ENCODE measurements at places on chromosomes 1 and 21.

DNA sequence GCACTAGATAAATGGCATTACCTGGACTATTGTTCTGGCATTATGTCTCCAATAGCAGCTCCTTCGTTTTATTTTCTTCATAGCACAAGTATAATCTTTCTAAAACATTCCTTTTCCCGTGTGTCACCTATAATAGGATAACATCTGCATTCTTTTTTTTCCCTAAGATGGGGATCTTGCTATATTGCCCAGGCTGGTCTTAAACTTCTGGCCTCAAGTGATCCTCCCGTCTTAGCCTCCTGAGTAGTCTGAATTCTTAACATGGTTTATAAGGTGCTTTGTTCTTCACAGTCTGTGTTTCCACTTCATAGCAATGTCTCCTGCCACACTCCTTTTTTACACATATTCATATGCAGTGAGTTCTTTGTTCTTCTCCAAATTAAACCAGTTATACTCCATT is 8.6 kb upstream of the MOV10 start:
- no peak for DNase-seq

- no peak for DNase-seq
These were observed 492.8 kb downstream of the CAMTA1 start for GRCh38 chr1:7278045-7278444.

- peak; percentile 69 for DNase-seq
These were observed 16.2 kb upstream of the ERICH3 start for GRCh38 chr1:74689621-74690363.

- DNase-seq, result no peak
These were observed 10.0 kb upstream of the FCMR start for GRCh38 chr1:206931709-206932108.

DNA sequence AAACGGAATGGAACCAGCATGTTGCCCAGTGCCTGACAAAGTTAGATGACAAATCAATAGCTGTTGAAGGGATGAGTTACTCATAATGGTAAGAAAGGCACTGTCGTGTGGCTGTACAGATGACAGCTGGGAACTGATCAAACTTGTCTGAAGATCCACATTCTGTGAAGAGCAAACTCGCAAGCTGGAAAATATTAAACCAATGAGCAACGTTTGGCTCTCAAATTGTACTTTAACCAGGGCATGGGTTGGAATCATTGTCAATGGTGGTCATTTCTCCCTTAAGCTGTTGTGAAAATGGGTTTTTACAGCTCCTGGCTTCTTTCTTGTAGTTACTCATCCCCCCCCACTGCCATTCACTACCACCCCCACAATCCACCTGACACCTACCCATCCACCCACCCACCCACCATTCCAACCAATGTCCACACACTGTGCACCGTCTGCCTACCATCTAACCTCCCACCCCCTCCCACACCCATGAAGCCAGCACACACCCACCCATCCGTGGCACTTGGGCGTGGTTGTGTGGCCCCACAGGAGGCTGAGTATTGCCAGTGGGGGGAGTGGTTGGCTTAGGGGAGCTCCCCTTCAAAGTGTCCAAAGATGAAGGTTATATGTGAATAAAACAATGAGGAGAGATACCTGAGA is 46.7 kb downstream of the CLDN14 start:
- DNase-seq, result no peak

DNA sequence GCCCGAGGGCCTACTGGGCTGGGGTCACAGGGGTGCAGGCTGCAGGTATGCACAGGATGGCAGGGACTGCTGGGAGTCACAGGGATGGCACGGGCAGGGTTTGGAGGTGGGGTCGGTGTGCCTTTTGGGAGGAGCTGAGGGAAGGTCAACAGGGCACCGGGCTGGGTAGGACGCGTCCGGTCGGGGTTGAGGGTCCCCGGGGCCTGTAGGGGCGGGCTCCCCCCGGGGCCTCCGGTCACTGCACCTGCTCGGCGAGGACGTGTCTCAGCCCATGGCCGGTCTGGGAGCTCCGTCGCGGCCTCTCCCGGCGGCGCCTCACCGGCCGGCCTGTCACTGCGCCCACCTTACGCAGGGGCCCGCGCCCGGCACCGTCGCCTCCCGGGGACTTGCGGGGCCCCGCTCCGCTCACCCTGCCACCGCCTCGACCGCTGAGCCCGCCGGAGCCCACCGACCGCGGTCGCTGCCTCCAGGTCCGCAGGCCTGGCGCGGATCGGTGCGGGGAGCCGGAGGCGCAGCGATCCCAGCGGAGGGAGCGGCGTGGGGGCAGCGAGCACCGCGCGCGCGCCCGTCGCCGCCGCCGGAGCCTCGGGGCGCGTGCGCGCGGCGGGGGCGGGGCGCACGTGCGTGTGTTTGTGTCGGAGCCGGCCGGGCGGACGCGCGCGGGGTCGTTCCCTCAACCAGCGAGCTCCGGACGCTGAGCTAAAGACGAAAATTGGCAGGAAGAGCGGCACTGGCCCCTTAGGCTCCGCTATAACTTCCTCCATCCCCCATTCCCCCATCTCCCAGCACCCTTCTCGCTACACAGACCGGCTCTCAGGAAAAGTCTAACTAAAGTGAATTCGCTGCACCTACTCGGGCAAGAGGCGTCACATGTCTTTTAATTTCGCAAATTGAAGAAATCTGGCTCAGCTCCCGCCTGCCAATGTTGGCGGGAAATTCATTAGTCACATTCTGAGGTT is at the start of gene AMIGO1:
Gene AMIGO1, minus strand, starts transcription at position 552 of the 959 bp plus-strand sequence. CDS start 815 bp downstream, outside the sequence.
- DNase-seq, result peak; percentile 41

DNA sequence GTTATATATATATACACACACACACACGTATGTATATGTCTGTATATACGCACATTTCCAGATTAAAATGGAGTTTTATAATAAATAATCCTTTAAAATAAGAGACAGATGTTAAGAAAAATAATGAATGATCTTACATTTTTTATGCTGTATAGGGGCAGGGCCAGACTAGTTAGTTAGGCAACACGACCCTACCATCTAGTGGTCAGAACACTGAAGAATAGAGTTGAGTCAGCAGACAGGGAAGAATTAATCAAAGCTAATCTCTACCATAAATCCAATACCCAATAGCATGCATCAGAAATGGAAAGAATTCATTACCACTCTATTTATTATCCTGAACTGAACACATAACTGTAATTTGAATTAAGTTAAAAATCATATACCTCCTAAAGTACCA is 156.7 kb downstream of the BRINP3 start:
- no peak for DNase-seq

GRCh38 chr1:1758692-1759455 is 19.4 kb downstream of the NADK start:
- DNase-seq, result no peak

GRCh38 chr1:246705368-246705767 is 18.8 kb upstream of the SCCPDH start:
- no peak for DNase-seq

GRCh38 chr1:116819081-116819480 is 64.9 kb downstream of the CD2 start:
- DNase-seq, result no peak

DNA sequence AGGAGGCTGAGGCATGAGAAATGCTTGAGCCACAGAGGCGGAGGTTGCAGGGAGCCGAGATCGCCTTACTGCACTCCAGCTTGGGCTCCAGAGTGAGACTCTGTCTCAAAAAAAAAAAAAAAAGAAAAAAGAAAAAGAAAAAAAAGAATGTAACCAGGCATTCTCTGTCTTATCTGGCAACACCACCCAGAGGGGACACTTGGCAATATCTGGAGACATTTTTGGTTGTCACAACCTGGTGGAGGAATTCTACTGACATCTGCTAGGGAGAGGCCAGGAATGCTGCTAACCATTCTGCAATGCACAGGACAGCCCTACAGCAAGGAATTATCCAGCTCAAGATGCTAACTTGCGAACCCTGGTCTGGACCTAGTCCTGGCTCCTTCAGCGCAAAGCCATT is 2.3 kb upstream of the CNR2 start:
- no peak for DNase-seq

DNA sequence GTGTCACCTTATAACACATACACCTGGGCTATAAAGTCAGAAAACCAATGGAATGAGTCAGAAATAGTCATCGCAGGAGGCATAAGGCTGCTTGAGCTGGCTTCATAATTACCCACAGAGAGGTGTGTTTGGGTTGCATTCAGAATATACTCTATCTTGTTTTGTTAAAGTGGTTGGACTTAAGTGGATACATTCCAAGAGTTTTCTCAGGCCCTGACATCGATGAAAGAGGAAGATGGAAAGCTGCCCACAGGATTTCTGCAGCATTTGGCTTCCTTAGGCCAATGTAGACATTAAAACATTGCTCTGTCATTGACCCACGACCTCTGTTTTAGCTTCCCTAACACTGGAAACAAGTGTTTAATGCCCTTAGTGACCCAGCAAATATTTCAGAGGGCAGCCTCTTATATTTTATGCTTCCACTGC is 18.6 kb upstream of the BCL10 start:
- no peak for DNase-seq

- no peak for DNase-seq
These were observed 2.8 kb upstream of the KRTAP10-5 start for GRCh38 chr21:44583089-44583799.

DNA sequence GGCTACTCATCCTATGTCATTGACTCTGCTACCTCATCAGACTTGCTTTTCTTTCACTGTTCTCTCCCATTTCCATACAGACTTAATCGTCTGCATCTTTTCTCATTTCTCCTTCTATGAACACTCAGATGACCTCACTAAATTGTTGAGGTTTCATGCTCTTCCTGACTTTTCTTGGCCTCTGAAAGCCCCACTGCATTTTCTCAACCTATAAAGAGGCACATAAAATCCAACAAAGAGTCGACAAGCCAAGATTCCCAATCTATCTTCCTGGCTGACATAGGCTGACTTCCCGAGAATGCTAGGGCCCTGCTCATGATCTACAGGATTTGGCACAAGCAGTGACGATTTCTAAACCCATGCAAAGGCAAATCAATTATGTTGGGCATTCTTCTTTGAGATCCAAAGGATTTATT is 280.8 kb upstream of the DPYD start:
- DNase-seq, result no peak

DNA sequence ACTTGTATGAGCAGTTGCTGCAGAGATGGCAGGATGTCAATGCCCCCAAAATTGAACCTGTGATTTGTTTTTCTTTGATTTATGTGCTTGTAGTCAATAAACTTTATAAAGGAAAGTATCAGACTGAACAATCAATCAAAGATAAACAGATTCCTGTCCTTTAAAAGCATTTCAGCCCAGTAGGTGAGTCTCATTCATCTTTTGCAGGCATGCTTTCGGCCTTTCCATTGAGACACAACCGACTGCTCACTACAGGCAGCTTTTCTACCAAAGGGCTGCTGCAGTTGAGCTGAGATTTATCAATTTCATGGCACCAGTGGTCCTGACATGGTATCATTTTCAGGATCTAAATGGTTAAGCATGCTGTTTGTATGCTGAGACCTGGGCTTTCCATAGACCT is 513.6 kb upstream of the PTBP2 start:
- no peak for DNase-seq

DNA sequence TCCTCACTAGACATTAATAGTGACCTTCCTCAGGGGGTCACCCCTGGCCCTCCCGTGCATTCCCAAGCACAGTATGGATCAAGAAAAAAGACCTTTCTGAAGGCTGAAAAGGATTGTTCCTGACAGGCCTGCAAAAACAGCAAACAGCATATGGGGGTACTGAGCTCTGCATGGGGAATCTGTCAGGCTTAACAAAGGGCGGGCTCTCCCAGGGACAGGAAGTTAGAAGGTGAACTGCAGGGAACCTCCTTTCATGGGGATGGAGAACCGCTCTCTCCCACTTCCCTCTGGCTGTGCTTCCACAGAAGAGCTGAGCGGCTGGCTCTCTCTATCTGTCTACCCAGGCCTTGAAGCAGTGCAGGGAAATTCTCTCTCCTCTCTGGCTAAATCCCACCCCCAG is 91.7 kb downstream of the DTL start:
- DNase-seq, result no peak

GRCh38 chr1:156805766-156806511 is 10.7 kb downstream of the SH2D2A start:
- no peak for DNase-seq

GRCh38 chr21:37337831-37338230 is 28.7 kb upstream of the DYRK1A start:
- DNase-seq, result no peak

DNA sequence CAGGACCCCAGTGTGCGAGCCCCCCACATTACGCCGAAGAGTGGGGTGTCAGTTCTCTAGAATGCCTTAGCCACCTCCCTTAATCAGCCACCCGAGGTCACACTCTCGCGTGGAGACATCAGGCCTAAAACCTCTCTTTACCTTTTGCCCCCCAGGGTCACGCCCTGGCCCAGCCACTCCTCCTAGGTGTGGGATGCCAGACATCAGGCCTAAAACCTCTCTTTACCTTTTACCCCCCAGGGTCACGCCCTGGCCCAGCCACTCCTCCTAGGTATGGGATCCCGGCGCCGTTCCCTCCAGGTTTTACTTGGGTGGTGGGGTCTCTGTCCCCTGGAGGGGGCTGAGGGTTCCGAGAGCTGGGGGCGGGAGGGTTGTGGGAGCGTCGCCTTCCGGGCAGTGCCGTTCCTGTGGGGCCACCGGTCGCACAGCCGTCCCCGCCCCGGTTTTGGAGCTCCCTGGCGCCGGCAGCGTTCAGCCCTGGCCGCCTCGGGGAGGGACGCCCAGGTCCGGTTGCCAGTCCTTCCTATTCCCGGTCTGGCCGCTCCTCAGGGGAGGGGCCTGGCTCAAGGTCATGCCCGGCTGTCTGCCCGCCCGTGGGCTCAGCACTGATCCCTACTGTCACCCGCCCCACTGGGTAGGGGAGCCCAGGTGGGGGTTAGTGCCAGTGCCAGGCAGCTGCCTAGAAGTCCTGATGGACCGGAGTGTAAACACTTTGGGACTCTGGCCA is 882 bp downstream of the VPS13D start:
- no peak for DNase-seq

GRCh38 chr1:227887697-227888403 is 59.9 kb downstream of the WNT9A start:
- DNase-seq, result no peak

GRCh38 chr1:244955661-244956060 is 91.3 kb upstream of the HNRNPU start:
- no peak for DNase-seq

DNA sequence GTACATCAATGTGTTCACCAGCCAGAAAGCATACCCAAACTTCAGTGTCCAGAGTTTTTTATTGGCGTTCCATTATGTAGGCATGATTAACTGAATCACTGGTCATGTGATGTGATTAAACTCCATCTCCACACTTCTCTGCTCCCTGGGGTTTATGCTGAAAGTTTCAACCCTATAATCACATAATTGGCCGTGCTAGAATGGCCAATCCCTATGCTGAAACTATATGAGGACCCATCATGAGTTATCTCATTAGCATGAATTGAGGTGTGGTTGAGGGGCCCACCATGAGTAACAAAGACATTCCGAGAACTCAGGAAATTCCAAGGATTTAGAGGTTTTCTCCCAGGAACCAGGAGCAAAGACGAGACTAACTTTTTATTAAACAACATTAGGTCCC is 31.8 kb upstream of the FBXO28 start:
- no peak for DNase-seq

- DNase-seq, result no peak
These were observed 79.0 kb downstream of the ZNF281 start for GRCh38 chr1:200330741-200331428.

- no peak for DNase-seq
These were observed 6.7 kb downstream of the AZIN2 start for GRCh38 chr1:33087677-33088076.

- no peak for DNase-seq
These were observed 112.4 kb upstream of the ZBTB40 start for GRCh38 chr1:22339237-22339636.
